ENCODE measurements at places on chromosomes 2 and 18.

DNA sequence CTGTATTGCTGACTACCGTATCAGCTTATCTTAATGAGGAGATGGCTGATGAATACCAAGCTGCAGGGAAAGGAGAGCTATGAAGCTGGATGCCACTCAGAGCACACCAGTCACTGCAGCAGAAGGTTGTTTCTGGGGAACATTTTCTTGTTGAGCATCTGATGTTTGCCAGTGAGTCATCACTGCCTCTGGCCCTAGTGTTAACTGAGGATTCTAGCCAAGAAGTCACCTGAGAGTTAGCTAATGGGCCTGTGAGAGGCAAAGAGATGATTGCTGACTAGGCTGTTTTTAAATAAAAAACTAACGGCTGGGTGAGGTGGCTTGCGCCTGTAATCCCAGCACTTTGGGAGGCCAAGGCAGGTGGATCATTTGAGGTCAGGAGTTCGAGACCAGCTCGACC, 37.9 kb downstream of the CCDC150 start:
- DNase-seq, result no peak

GRCh38 chr2:107001062-107001461, 115.1 kb upstream of the ST6GAL2 start:
- no peak for DNase-seq

GRCh38 chr2:85785027-85785822, 31.4 kb downstream of the ATOH8 start:
- DNase-seq, result no peak

DNA sequence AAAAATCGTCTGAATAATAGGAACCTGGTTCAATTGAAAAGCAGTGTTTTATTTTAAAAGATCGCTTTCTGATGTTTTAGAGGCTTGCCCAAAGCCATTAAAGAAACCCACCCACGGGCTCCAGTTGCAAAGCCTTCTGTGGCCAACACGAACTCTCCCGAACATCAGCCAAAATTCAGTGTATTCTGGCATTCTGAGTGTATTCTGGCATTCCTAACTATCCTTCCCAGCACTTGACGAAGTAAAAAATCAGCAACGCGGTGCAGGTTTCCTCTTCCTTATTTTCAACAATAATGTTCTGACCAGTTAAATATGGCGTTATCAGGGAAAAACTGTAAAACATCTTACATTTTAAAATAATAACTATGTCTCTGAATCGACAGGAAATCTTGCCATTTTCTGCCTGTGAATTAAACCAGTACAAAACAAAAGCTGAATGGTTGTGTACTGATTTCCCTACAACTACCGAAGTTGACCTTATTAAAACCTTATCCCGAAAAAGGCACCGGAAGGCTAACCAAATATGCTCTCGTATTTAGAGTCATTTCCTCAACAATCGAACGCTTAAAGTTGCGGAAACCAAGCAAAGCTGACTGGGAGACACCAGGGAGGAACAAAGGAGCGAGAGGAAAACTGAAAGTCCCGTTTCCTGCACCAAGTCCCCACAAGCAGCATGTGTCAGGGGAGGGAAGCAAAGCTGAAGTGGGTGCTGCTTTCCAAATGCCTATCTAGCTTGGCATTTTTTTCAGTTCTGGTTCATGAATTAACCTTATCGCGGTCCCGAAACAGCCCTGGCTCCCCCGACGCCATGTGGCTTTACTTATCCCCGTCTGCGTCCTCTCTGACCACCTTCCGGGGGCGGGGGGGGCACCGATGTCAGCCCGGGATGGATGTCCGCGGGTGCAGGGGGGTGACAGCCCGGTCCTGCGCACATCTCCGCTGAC, 44.3 kb downstream of the ZNF516 start:
- no peak for DNase-seq

GRCh38 chr2:167480232-167480985, 592.1 kb downstream of the XIRP2 start:
- no peak for DNase-seq

DNA sequence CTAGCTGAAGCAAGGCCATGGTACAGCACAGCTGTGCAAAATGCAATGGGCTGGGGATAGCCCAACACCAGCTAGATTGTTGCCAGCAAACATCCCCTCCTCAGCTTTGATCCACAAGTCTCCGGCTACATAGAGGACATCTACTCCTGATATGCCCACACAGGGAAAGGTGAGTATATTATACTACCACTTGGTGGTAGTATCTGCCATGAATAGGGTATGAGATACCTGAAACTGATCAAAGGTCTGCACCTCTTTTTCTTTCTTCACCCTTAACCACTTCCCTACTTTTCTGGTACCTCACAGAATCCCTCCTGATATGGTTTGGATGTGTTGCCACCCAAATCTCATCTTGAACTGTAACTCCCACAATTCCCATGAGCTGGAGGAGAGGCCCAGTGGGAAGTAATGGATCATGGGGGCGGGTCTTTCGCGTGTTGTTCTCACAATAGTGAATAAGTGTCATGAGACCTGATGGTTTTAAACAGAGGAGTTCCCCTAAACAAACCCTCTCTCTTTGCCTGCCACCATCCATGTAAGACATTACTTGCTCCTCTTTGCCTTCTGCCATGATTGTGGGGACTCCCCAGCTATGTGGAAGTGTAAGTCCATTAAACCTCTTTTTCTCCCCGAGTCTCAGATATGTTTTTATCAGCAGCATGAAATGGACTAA, 279.6 kb downstream of the TXNL1 start:
- DNase-seq, result no peak

GRCh38 chr2:205714058-205714776, 31.9 kb downstream of the NRP2 start:
- DNase-seq, result no peak

DNA sequence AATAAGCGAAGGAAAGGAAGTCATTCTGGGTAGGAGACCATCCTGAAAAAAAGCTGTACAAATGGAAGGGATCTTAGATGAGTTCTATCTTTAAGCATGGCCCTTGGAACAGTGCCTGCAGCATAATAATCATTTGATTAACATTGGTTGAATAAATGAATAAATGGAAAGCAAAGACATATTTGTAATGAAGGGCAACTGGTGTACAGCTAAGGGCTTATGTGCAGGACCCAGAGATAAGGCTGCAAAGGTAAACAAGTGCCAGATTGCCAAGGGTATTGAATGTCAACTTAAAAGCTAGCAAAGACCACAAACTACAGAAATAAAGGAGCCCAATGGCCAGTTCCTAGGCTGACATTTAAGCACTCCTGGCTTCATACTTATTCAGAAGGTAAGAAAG, 19.4 kb downstream of the IMMT start:
- no peak for DNase-seq
